Stimulated activated CD4-positive, alpha-beta T cell treated with anti-CD3 and anti-CD28 coated beads, TNF-alpha, amount 100 ng/mL, for 48 hours (primary cell): ENCODE measurements at places on chromosomes 6 and 20.

GRCh38 chr20:4951299-4951698 is 50.0 kb downstream of the SLC23A2 start:
- no peak for DNase-seq

GRCh38 chr20:57180954-57181353 is 85.5 kb downstream of the BMP7 start:
- no peak for DNase-seq

- no peak for DNase-seq
These were observed 50.9 kb upstream of the CCDC28A start for GRCh38 chr6:138722425-138723371.

GRCh38 chr6:152673236-152673635 is 24.5 kb upstream of the MYCT1 start:
- DNase-seq = no peak

GRCh38 chr6:135311446-135312200 is 130.5 kb downstream of the MYB start:
- DNase-seq = no peak

DNA sequence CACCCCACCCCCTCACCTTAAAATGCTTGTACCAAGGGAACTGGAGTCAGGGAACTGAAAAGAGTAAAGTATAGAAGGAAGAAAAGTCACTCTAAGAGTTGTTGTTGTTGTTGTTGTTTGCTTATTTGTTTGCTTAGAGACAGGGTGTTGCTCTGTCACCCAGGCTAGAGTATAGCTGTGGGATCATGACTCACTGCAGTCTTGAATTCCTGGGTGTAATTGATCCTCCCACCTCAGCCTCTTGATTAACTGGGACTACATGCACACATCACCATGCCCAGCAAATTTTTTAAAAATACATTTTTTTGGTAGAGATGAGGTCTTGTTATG is 681.6 kb upstream of the GJE1 start:
- DNase-seq = no peak

- no peak for DNase-seq
These were observed 117.3 kb upstream of the ARMC2 start for GRCh38 chr6:108730635-108731515.

- no peak for DNase-seq
These were observed 147.8 kb downstream of the PHACTR3 start for GRCh38 chr20:59752101-59752586.
